ENCODE measurements at places on chromosomes 5 and 9.

DNA sequence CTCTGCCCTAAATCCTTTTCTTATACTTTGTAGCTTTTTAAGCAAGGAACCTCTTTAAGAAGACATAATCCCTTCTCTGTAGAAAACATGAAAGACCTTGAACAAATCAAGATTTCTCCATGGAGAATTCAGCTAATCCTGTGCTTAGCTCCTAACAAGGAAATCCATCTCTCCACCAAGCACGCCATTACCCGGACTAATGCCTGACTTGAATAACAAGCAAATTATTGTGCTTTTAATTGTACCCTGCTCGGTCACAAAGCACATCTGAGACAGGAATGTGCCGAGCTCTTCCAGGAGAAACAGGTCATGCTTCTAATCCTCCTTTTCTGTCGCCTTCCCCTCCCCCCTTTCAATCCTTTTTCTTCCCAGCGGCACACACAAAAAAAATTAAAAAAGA is 141.3 kb downstream of the PSAT1 start:
- no peak overlapping the region for H3K4me3 ChIP-seq
- H3K36me3 ChIP-seq = no peaks in the 10 kb centered on the region
- no peak for DNase-seq

GRCh38 chr5:179980767-179981166 is 73.1 kb upstream of the TBC1D9B start:
- no peak overlapping the region for H3K4me3 ChIP-seq
- no peak for DNase-seq
- H3K27ac ChIP-seq = no peak overlapping the region
- peaks cover 19% of the 10 kb centered on the region for H3K36me3 ChIP-seq

DNA sequence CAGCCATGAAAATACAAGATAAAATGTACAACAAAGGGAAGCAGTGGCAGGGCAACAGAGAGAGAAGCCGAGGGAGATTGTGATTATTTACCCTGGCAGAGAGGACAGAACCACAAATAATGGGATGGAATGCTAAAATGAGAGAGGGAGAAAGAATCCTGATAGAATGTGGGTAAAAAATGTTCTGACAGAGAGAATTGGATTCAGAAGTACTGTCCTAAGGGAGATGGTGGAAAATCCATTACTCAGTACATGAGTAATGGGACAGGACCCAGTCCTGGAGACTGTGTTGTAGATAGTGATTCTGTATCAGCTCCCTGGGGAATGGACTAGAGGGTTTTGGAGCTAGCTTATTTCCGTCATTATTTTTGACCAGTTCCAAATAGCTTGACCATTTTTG is 831.5 kb downstream of the MAT2B start:
- H3K4me3 ChIP-seq = no peak overlapping the region
- no peaks in the 10 kb centered on the region for H3K27me3 ChIP-seq
- no peak for DNase-seq
- H3K36me3 ChIP-seq = no peaks in the 10 kb centered on the region
- H3K4me1 ChIP-seq = no peaks in the 10 kb centered on the region
- no peak overlapping the region for H3K27ac ChIP-seq

GRCh38 chr9:93427655-93428379 is 23.7 kb upstream of the FAM120A start:
- no peak overlapping the region for H3K4me3 ChIP-seq
- no peak for DNase-seq
- no peaks in the 10 kb centered on the region for H3K36me3 ChIP-seq
- H3K27me3 ChIP-seq = no peaks in the 10 kb centered on the region

- no peak overlapping the region for H3K4me3 ChIP-seq
- H3K27me3 ChIP-seq = no peaks in the 10 kb centered on the region
- H3K4me1 ChIP-seq = no peaks in the 10 kb centered on the region
- no peaks in the 10 kb centered on the region for H3K36me3 ChIP-seq
Observed at GRCh38 chr5:99449786-99450185, 521.0 kb upstream of the CHD1 start.

GRCh38 chr5:126070481-126070880 is 352.7 kb upstream of the GRAMD2B start:
- no peak overlapping the region for H3K4me3 ChIP-seq
- no peaks in the 10 kb centered on the region for H3K27me3 ChIP-seq
- H3K36me3 ChIP-seq = no peaks in the 10 kb centered on the region
- no peak for DNase-seq

- no peaks in the 10 kb centered on the region for H3K27me3 ChIP-seq
- no peak overlapping the region for H3K27ac ChIP-seq
- DNase-seq = no peak
- H3K4me3 ChIP-seq = no peak overlapping the region
- no peaks in the 10 kb centered on the region for H3K4me1 ChIP-seq
Observed at GRCh38 chr9:109277451-109277850, 43.4 kb downstream of the EPB41L4B start.

Data from vagina (tissue), 2 donors.